ENCODE measurements at places on chromosomes 12 and 14. TPM values are rescaled to one million over a fixed set of nuclear protein-coding genes. Genes with fewer than 3 reads are reported as not detected.

KERA gene
- total RNA-seq: not detected

DNA sequence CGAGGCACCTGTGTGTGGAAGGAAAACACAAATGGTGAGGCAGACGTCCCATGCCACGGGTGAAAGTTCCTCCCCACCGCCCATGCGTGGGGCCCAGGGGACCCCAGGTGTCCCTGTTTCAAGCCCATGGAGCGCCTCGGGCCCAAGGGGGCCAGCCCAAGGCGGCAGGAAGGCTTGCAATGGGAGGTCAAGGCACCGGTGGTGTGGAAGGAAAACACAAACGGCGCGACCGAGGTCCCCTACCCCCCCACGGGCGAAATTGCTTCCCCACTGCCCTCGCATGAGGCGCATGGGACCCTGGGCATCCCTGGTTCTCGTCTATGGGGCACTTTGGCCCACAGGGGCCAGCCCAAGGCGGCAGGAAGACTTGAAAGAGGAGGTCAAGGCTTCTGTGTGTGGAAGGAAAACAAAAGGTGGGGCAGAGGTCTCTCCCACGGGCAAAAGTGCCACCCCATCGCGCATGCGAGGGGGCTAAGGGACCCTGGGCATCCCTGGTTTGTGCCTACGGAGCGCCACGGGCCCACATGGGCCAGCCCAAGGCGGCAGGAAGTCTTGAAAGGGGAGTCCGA, 379.4 kb downstream of the ALG10 start:
- no peaks in the 10 kb centered on the region for H3K4me1 ChIP-seq
- DNase-seq: peak; percentile 63
- H3K36me3 ChIP-seq: no peaks in the 10 kb centered on the region
- no peak overlapping the region for H3K27ac ChIP-seq
- H3K27me3 ChIP-seq: no peaks in the 10 kb centered on the region

DDN gene
- 0.10 TPM for total RNA-seq

RFLNA gene
- total RNA-seq: 1.0 TPM

SRSF9 gene
- 150 TPM for total RNA-seq

GRCh38 chr12:104534162-104534856, 77.6 kb downstream of the CHST11 start:
- H3K4me1 ChIP-seq: peaks cover 11% of the 10 kb centered on the region
- H3K27me3 ChIP-seq: no peaks in the 10 kb centered on the region
- H3K4me3 ChIP-seq: no peak overlapping the region
- H3K36me3 ChIP-seq: no peaks in the 10 kb centered on the region
- DNase-seq: no peak

DNA sequence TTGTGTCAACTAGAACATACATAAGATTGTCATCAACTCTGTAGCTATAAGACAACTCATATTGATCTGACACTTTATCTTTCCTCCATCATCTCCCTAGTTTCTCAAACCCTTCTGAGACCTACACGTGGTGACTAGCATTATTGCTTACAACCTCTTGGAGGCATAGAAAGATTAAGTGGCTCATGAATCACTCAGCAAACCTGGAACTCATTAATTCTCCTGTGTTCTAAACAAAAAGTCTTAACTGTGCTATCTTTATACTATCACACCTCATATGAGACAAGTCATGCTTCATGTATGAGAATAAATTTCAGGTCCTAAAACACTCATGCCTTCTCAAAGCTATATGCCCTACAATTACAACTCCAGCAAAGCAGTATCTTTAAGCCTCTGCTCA, 408.6 kb upstream of the SYT1 start:
- H3K27ac ChIP-seq: no peak overlapping the region
- no peaks in the 10 kb centered on the region for H3K4me1 ChIP-seq

GRCh38 chr12:72282721-72283120, 10.6 kb downstream of the TRHDE start:
- H3K4me3 ChIP-seq: no peak overlapping the region
- peaks cover 34% of the 10 kb centered on the region for H3K27me3 ChIP-seq
- no peaks in the 10 kb centered on the region for H3K36me3 ChIP-seq
- no peak for DNase-seq
- no peak overlapping the region for H3K27ac ChIP-seq
- H3K4me1 ChIP-seq: no peaks in the 10 kb centered on the region

DNA sequence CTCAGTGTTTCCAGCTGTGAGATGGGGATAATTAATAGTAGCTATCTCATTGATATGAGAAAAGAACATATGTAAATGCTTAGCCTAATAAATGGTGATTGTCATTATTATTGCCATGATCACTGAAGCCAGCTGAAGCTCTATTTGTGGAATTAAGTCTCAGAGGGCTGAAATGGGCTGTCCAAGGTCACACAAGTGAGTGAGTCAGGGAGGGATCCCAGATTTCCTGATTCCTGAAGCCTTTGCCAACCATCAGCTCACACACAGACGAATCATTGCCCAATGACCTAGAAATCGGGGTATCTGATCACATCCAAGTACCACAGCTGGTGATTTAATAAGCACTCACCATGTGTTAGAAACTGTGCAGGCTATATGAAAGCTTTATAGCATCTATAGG, 21.6 kb upstream of the TMEM229B start:
- DNase-seq: no peak
- H3K4me3 ChIP-seq: no peak overlapping the region
- no peak overlapping the region for H3K27ac ChIP-seq
- H3K36me3 ChIP-seq: no peaks in the 10 kb centered on the region
- H3K27me3 ChIP-seq: peaks cover 22% of the 10 kb centered on the region

GRCh38 chr14:106831322-106831720, 1304.9 kb downstream of the TMEM121 start:
- no peak overlapping the region for H3K27ac ChIP-seq
- no peak for DNase-seq
- H3K36me3 ChIP-seq: no peaks in the 10 kb centered on the region
- no peak overlapping the region for H3K4me3 ChIP-seq
- H3K27me3 ChIP-seq: no peaks in the 10 kb centered on the region

GOLGA3 gene
- total RNA-seq: 199 TPM

OR11H12 gene
- total RNA-seq: not detected

DNA sequence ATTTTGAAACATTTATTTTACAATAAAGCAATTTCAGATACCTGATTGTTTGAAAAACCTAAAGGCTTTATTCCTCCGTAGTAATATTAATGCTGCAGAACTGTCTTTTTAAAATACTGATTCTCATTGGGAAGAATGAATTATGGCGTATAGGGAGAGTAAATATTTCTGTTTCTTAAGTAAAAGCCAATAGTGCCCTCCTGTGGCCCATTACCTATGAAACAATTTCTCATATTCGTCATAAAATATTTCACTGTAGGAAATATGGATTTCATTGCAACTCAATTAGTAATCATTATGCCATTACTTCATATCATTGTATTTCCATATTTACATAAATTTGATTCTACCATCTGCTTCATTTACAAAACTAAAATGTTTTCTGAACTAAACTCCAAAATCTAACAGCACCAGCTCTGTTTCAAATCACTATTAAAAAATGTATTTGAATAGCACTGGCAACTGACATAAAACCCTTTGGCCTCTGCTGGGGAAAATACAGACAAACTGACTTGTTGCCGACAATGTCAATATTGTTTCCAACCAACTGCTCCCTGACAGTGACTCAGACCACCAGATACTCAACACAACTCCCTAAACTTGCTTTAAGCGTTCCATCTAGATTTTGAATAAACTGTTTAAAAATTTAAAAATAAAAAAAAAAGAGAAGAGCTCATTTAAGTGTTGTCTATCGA, 290.3 kb downstream of the NAV3 start:
- no peak overlapping the region for H3K27ac ChIP-seq
- no peaks in the 10 kb centered on the region for H3K27me3 ChIP-seq
- no peak overlapping the region for H3K4me3 ChIP-seq
- peaks cover 5% of the 10 kb centered on the region for H3K36me3 ChIP-seq
- H3K4me1 ChIP-seq: peaks cover 25% of the 10 kb centered on the region
- DNase-seq: no peak

GRCh38 chr12:28709986-28710685, 438.9 kb upstream of the FAR2 start:
- peaks cover 28% of the 10 kb centered on the region for H3K4me1 ChIP-seq
- H3K36me3 ChIP-seq: no peaks in the 10 kb centered on the region
- no peak overlapping the region for H3K4me3 ChIP-seq
- H3K27ac ChIP-seq: no peak overlapping the region

DNA sequence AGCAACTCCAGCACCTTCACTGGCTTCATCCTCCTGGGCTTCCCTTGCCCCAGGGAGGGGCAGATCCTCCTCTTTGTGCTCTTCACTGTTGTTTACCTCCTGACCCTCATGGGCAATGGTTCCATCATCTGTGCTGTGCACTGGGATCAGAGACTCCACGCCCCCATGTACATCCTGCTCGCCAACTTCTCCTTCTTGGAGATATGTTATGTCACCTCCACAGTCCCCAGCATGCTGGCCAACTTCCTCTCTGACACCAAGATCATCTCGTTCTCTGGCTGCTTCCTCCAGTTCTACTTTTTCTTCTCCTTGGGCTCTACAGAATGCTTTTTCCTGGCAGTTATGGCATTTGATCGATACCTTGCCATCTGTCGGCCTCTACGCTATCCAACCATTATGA, 6.8 kb downstream of the OR11G2 start:
- no peaks in the 10 kb centered on the region for H3K36me3 ChIP-seq
- no peaks in the 10 kb centered on the region for H3K27me3 ChIP-seq
- no peak overlapping the region for H3K4me3 ChIP-seq
- H3K4me1 ChIP-seq: no peaks in the 10 kb centered on the region
- H3K27ac ChIP-seq: no peak overlapping the region
- DNase-seq: no peak

DNA sequence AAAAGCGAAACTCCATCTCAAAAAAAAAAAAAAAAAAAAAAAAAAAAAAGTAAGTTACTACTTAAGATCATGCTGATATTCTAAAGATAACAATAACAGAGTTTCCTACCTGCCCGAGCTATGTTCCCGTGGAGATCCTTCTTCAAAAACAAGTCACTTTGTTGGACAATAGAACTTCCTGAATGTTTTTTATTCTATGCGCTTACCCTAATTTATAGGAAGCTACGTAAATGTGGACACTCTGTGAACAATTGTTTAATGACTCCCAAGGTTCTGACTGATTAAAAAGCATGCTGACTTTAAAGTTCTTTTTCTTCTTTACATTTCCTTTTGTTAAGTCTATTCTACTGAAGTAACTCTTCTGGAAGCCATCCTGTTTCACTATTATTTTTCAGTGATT, 52.5 kb downstream of the FGD4 start:
- no peak overlapping the region for H3K27ac ChIP-seq
- H3K4me1 ChIP-seq: peaks cover 27% of the 10 kb centered on the region
- DNase-seq: no peak
- H3K4me3 ChIP-seq: no peak overlapping the region
- no peaks in the 10 kb centered on the region for H3K36me3 ChIP-seq
- no peaks in the 10 kb centered on the region for H3K27me3 ChIP-seq

LRRK2 gene
- 0.35 TPM for total RNA-seq

GRCh38 chr12:105910030-105910429, 228.7 kb downstream of the NUAK1 start:
- no peak for DNase-seq
- H3K27me3 ChIP-seq: no peaks in the 10 kb centered on the region
- H3K36me3 ChIP-seq: peaks cover 4% of the 10 kb centered on the region

DNA sequence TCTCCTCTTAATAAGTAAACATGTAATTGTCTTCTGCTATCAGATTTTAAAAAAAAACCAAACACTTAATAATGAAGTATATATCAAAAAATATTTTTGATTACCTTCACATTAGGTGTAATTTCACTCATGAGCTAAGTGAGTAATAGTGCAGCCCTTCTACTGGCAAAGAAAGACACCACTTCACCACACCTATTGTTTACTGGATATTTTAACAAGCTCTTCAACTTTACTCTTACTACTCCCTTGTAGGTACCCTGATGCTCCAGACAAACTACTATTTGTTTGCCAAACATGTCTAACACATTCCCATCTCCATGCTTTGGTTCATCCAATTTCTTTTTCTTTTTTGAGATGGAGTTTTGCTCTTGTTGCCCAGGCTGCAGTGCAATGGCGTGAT, 36.9 kb upstream of the WDR89 start:
- DNase-seq: no peak
- no peaks in the 10 kb centered on the region for H3K27me3 ChIP-seq
- peaks cover 5% of the 10 kb centered on the region for H3K36me3 ChIP-seq

DNA sequence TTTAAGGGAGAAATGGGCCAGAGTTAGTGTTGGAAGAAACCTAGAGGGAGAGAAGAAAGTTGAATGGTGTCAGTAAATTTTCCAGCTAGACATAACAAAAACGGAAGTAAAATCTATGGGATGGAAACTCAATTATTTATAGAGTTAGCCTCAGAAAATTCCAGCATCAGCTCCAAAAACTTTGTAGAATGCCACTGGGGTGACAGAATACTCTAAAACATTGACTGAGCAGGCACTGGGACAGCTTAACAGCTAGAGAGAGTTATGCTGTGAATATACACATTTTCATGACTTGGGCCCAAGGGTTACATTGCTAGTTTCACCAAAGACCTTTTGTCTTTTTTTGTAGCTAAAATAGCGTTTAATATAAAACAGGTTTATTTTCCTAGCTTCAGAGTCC, 226.3 kb downstream of the PHLDA1 start:
- peaks cover 20% of the 10 kb centered on the region for H3K4me1 ChIP-seq
- no peaks in the 10 kb centered on the region for H3K36me3 ChIP-seq
- no peak overlapping the region for H3K4me3 ChIP-seq
- H3K27ac ChIP-seq: peak overlapping the region; percentile 28

- peak overlapping the region; percentile 96 for H3K4me3 ChIP-seq
- peak overlapping the region; percentile 97 for H3K27ac ChIP-seq
- H3K4me1 ChIP-seq: peaks cover 24% of the 10 kb centered on the region
Measured at GRCh38 chr12:62258941-62259630, 1.1 kb upstream of the USP15 start.
